ENCODE measurements at places on chromosomes 1 and 21. TPM values are rescaled to one million over a fixed set of nuclear protein-coding genes. Genes with fewer than 3 reads are reported as not detected.

ANXA9 gene
- 0.42 TPM for total RNA-seq

DNA sequence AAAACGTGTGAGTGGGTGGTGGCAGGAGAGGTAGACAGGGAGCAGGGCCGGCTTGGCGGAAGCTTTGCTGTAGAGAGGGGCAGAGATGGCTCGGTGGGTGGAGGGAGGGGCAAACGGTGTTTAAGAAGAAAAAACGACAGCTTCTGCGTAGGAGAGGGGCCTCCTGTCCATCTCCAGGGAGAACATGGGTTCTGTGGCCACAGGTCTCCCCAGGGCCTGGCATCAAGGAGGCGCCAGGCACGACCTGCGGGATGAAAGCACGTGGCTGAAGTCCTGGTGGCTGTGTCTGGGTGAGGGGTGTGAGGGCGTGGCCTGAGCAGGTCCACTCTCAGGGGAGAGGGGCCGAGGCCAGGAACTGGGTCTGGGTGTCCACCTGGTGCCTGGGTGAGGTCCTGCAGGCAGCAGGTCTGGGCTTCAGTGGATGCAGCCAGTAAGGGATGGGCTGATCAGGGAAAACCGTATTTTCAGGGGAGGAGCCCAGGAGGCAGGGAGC lies 940 bp upstream of the PRKCZ start:
- DNase-seq = no peak

- DNase-seq = no peak
These were observed 54.5 kb downstream of the ATP1B1 start for GRCh38 chr1:169160845-169161495.

- no peak for DNase-seq
These were observed 19.0 kb downstream of the SLC37A1 start for GRCh38 chr21:42532466-42533181.

- no peak for DNase-seq
These were observed 3.6 kb upstream of the COL11A1 start for GRCh38 chr1:103111926-103112325.

FOXD2 gene
- not detected for total RNA-seq

DNA sequence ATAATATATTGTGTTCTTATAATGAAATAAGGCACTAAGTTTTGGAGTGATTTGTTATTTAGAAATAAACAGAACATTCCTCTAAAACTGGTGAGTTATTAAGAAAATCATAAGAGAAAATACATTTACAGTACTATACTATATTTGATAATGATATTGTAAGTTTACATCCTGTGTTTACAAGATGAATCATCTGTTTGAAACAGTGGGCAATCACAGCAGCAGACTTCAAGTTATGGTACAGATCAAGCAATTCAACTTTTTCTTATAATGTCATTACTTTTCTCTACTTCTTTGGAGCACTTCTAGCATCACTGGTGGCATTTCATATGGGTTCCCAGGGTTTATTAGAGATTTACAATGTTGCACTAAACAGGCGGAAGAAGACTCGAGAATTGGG lies 86.5 kb upstream of the BRINP3 start:
- DNase-seq = no peak

SMIM11 gene
- 2.3 TPM for total RNA-seq

FAM163A gene
- 0.34 TPM for total RNA-seq

GJA5 gene
- 9.8 TPM for total RNA-seq

SPATA45 gene
- not detected for total RNA-seq

GLIS1 gene
- not detected for total RNA-seq

DNA sequence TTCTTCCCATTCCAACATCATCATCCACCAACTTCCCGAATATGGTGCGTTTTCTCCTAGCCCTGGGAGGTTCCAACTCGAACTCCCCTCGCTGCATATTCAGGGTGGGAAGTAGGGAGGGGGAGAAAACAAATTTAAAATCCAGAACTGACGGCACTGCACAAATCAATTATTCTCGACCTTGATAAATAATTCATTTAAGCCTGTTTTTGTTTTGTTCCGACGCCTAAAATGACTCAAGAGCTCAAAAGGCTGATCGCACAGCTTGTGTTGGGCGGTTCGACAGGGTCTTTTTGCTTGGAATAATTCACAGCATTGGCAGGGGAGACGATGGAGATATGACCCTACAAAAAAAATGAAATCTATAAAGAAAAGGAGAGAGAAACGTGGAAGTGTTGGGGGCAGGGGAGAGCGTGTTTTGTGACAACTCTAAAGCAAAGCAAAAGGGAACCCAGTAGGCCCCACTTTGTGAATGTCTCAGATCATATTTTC lies 3.1 kb upstream of the BARHL2 start:
- no peak for DNase-seq

DNA sequence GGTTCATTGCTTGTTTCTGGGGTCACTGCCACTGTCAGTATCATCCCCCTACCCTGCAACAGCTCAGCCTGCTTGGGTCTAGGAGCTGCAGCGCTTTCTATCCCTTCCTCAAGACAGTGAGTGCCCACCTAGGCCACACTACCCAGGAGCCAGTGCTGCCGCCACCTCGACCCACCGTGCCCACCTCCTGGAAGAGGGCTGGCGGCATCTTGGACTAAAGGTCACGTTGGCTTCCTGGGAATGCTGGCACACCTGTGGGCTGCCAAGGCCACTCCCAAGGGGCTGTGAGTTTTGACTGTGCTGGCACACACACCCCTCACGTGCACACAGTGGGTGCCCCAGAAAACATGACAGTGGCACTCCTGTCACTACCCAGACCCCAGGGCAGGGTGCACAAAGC lies 22.1 kb downstream of the CRYAA start:
- DNase-seq = no peak

DNA sequence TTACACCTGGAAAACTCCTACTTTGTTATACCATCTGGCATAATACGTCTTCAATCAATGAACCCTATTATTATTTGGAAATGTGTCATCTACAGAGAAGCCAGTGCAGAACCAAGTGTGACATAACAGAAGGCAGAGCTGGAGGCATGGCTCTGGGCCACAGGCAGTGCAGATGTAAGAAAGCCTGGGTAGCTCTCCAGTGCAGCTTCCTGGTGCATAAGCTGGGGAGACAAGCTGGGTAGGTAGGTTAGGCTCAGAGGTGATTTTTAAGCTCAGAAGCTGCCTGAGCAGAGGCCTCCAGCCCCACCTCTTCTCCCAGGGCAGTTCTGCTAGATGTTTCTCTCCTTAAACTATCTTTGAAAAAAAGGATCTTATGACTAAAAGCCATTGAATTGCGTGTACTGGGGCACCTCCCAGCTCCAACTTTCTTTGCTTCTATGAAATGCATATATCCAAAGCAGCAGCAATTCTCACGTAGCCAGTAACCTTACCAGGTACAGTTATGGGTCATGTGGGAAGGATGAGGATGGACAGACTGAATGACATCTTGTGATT lies 30.7 kb downstream of the AKNAD1 start:
- DNase-seq = peak; percentile 53

GRCh38 chr21:15060543-15061175 lies 4.1 kb downstream of the NRIP1 start:
- no peak for DNase-seq

DNA sequence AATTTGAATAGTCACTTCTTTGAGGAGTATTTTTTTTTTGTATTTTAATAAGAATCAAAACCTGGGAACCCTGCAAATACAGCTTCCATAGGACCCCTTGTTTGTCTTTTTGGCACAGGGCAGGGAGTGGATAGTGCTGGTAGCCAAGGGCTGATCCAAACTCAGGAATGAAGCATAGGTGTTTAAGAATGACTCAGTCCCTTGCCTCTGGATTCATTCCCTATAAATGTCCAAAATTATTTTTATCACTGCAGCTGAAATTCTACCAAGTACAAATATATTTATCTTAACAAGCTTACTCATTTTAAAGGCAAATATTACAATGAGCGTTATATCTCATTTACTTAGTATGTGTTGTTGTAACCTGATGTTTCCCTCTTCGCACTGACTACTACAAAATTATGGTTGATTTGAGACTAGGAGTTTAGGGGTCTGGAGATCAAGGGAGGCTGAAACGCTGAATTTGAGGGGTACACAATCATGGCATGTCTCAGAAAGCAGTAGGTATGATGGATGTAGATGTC lies 278.6 kb upstream of the LYPLAL1 start:
- DNase-seq = no peak

GRCh38 chr21:33070998-33071769 lies 1.2 kb downstream of the OLIG1 start:
- DNase-seq = no peak

GRCh38 chr1:205329719-205330118 lies 8.2 kb upstream of the NUAK2 start:
- no peak for DNase-seq

DNA sequence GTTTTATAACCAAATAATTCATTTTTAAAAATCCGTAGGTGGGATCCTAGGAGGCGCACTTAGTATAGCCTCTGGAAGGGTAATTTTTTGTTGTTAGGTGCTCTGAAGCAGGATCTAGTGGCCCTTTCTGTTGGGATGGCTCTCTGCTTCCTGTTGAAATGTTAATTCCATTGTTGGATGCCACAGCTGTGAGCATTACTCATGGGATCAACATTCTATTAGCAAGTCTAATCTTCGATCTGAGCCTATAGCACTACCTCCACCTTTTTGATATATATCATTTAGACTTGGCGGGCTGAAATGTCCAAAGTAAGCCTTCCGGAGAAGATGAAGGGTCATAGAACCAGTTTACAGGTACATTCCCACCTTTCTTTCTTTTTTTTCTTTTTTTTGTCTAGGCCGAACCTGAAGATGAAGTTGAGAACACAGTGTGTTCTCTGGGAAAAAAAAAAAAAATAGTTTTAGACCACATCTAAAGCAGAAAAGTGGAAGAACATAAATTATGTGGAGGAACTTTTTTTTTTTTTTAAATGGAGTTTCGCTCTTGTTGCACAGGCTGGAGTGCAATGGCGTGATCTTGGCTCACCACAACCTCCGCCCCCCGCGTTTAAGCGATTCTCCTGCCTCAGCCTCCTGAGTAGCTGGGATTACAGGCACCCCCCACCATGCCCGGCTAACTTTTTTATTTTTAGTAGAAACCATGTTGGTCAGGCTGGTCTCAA lies 1.4 kb downstream of the CXADR start:
- no peak for DNase-seq

- no peak for DNase-seq
These were observed 9.2 kb downstream of the TP53BP2 start for GRCh38 chr1:223836586-223836985.

GRCh38 chr1:48069662-48070395 lies 72.6 kb upstream of the TRABD2B start:
- DNase-seq = no peak

DNTTIP2 gene
- 43.4 TPM for total RNA-seq

GRCh38 chr1:155910621-155911121 lies 478 bp downstream of the RIT1 start:
- DNase-seq = no peak

DNA sequence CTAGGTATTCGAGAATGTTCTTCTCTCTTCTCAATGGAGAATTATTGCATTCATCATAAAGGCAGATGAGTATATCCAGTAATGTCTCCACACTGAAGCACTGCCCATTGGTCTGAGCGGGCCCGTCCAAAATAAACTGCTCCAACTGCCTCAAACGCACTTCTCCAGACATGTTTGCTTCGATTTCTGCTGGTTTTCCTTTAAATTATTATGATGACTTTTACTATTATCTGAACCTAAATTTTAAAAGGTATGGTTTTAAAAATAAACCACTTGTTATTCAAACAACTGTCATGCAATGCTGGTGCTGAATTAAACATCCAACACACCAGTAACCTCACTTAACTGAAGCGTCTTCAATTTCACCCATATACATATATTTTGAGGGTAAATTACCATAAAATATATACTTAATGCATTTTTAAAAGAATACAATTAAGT lies 1.3 kb downstream of the CDC42BPA start:
- DNase-seq = no peak

FBXO44 gene
- total RNA-seq = 13.3 TPM

DNA sequence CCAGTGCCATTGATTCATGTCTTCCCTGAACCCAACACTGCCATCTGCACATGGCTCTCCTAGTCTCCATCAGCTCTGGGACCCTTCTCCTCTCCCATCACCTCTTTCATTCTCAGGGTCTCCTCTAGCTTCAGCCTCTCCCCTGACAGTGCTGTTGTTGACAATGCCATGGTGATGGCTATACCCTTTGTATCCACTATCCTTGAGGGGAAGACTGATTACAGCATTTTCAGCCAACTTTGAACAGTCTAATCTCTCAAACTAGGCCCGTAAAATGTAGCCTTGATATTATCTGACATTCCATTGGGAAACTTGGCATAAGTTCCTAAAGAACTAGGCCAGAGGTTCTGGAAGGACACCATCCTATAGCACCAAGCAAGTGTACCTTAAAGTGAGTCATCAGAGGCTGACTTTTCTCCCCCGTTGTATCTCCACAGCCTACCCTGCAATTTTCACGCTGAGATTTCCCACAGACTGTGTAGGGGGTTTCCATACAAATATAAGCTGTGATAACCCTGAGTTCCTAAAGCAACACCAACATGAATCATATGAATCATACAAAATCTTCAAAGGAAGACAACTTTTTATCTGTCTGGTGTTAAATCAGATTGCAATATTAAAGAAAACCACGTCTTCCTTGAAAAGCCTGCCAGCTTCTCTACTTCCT lies 5.8 kb downstream of the HAO2 start:
- no peak for DNase-seq

GRCh38 chr1:204894031-204894430 lies 23.4 kb downstream of the NFASC start:
- DNase-seq = no peak

DPT gene
- 95.3 TPM for total RNA-seq

OVAAL gene
- total RNA-seq = not detected

GRCh38 chr1:113579256-113580018 lies 179.8 kb downstream of the PHTF1 start:
- no peak for DNase-seq

CEPT1 gene
- 26.6 TPM for total RNA-seq

- no peak for DNase-seq
These were observed 2.4 kb downstream of the CA14 start for GRCh38 chr1:150259758-150260669.

DNA sequence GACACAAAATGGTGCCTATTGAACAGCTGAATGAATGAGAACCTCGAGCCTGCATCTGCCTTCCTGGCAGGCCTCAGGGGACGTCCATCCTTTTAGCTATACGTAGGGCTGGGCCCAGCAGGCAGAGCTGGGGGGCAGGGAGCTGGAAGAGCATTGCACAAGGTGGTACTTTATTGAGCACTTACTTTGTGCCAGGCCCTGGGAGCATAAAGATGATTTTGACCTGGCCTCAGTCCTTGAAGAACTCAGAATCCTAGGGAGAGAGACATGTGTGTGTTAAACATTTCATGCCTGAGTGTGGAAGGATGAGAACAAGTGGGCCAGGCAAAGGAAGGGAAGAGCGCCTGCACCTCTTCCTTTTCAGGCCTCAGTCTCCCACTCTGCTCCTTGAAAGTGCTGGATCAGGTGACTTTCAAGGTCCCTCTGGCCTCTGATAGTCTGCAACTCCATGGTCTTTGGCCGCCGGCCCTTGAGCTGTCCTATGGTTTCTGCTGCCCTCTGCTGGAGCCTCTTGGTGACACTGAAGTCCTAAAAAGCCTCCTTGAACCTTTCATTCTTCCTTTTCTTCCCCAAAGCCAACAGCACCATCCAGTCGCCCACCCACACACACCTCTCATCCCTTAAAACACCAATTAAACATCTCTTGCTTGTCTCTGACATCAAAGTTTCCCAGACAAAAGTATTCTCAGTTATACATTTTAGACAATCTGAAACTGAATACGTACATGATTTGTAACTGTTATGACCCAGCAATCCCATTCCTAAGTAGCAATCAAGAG lies 3.5 kb upstream of the PEAR1 start:
- DNase-seq = peak; percentile 96

GRCh38 chr1:156356262-156356874 lies 12.6 kb upstream of the RHBG start:
- no peak for DNase-seq

TCEA3 gene
- 24.1 TPM for total RNA-seq

PAQR7 gene
- total RNA-seq = 4.6 TPM

KIF14 gene
- total RNA-seq = 0.17 TPM

All from esophagus muscularis mucosa (tissue), 4 donors.